ENCODE measurements at places on chromosomes 7 and 10.
A peak's percentile ranks its signal among the peaks of the same experiment; 100 is the strongest.

DNA sequence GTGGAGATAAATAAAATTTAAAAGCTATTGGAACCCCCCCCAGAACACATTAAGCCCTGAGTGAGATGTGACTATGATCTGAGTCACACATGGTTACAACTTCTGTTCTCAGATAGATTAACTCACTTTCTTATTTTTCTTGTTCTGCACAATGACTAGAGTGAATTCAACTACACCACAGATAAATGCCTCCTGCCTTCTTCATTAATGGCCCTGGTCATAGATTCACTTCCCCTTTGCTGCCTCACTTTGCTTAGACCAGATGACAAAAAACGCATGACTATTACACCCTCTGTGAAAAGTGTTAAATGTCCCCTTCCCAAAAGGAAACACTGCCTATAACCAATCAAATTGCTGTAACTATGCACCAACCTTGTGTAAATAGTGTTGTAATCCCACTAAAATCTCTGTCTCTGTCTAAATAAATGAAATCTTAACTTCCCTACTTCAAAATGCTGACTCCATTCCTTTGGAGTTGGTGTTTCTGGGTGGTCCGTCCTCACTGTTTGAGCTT, 49.4 kb downstream of the AKR1D1 start:
- DNase-seq = no peak

GRCh38 chr10:48555310-48556042, 49.4 kb downstream of the ARHGAP22 start:
- DNase-seq = no peak

DNA sequence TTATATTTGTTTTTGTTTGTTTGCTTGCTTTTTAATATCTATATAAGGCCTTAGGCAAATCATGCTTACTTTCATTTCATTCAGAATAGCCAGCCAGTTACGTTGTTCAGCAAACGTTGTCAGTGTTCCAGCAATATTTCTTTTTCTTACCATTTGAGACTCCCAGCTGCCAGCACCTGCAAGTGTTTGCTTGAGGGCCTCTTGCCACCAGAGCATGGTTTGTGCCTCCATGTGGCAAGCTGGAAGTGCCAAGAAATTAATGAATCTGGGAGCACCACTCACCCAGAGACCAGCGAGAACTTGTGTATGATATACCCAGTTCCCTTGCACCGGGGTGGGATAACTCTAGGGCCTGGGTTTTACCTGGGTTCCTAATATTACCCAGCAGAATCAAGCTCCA, 177.1 kb upstream of the CSTF2T start:
- no peak for DNase-seq

DNA sequence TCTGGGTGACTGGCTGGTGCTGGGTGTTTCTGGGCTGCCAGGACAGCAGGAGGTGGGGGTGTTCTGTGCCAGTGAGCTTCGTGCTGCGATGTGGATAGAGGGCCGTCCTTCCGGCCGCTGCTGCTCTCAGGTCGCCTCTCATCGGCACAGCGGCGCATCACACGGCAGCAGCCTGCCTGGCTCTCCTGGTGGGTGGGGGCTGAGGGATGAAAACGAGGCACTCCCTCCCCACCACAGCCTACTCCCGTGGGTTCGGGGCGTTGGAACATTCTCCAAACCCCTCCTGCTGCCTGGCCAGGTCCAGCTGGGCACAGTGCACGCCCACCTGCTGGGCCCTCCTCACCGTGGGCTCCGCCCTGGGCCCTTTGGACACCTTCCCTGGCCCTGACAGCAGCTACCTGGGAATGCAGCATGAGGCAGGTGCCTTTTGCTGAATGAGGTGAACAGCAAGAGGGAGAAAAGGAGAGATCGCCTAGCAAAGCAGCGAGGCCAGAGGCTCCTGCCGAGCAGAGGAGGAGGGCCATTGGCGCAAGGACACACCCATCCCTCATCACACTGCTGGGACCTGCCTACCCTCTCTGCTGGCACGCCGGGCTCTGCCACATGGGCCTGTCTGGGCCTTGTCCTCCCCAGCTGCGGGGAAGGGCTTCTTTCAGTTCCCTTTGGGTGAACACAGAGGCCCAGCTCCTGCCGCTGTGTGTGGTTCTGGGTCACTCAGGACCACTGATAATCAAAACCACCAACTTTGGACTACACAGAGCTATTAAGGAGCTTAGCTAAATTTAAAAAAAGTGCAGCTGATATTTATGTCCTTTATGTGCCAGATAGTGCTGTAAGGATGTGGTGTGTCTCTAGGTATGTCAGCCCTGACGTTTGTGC, 33.4 kb downstream of the INPP5A start:
- no peak for DNase-seq

DNA sequence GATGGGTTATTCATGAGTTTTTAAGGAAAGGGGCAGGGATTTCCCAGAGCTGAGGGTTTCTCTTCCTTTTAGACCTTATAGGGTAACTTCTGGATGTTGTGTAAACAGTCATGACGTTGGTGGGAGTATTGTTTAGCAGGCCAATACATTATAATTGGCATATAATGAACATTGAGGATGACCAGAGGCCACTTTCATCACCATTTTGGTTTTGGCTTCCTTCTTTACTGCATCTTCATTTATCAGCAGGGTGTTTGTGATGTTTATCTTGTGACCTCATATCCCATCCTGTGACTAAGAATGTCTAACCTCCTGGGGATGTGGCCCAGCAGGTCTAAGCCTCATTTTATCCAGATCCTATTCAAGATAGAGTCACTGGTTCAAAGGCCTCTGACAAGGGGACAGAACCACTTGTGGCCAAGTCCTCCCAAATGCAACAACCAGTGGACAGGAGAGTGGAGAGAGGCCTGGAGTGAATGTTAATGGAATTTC, 77.3 kb upstream of the RPA3 start:
- DNase-seq = no peak

DNA sequence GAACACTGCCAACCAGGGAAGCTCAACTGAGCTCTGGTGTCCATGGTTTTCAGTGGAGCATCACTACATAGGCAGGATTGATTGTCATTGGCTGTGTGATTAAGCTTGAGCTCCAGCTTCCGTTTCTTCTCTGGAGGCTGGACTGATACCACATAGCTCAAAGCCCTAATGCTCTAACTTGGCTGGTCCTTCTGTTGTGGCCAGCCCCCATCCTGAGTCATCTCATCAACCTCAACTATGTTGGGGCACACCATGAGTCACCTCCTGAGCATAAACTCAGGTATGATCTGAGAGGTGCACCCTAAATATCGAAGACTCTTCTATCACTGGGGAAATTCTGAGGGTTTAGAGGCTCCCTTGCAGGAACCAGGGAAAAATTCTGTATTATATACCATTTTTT, 114.5 kb upstream of the INHBA start:
- DNase-seq = no peak

GRCh38 chr7:7765422-7765821, 47.0 kb upstream of the RPA3 start:
- no peak for DNase-seq

DNA sequence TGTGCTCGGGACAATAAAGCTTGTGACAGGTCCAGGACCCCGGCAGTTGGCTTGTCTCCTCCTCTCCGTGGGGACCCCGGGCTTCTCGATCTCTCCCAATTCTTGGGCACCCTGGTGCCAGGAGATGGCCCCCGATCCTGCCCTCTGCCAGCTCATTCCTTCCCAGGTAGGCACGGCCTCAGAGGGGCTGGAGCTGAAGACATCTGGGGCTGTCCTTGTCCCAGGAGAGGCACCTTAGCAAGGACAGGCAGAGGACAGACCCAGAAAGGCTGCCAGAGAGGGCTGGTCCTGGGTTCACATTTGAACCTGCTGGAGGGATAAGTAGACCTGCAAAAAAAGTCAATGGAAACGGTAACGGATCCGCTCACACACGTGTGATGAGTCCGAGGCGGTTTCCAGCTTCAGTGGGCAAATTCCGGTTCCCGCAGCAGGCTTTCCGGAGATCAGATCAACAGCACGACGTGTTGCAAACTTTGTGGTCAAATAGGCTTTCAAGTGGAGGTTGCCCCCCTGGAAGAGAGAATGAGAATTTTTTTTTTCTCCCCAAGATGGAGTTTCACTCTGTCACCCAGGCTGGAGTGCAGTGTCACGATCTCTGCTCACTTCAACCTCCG, 47.7 kb upstream of the GTF2IRD1 start:
- DNase-seq = peak; percentile 89

DNA sequence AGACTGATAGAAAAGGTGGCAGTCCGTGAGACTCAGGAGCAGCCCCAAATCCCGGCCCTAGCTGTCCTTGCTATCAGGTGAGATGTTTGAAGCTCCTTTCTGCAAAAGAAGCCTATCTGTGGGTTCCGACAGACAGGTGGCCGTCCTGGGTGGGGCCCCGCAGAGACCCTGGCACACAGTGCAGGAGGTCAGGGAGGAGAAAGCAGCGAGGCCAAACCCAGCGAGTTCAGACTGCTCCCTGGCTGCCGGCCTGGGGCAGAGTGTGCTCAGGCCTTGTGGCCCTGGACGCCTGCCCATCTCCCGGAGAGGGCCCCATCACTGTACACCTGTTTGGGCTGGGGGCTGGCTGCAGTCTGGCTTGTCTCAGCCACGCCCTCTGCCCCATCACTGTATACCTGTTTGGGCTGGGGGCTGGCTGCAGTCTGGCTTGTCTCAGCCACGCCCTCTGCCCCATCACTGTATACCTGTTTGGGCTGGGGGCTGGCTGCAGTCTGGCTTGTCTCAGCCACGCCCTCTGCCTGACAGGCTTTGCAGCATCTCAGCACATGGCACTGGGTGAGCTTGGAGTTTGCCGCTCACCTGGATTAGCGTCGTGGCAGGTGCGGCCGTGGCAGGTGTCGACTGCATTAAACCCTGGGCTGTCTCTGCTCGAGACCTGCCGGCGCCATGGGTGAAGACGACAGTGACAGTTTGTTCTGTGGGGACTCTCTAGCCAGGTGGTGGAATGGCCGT, 11.8 kb upstream of the PRKAR1B start:
- no peak for DNase-seq

Data from HL-60 (cell line).